ENCODE measurements at places on chromosomes 5 and 9. TPM values are rescaled to one million over a fixed set of nuclear protein-coding genes. Genes with fewer than 3 reads are reported as not detected.
A peak's percentile ranks its signal among the peaks of the same experiment; 100 is the strongest.

- DNase-seq: no peak
These were observed 602.2 kb downstream of the BNC2 start for GRCh38 chr9:16268067-16268881.

DNA sequence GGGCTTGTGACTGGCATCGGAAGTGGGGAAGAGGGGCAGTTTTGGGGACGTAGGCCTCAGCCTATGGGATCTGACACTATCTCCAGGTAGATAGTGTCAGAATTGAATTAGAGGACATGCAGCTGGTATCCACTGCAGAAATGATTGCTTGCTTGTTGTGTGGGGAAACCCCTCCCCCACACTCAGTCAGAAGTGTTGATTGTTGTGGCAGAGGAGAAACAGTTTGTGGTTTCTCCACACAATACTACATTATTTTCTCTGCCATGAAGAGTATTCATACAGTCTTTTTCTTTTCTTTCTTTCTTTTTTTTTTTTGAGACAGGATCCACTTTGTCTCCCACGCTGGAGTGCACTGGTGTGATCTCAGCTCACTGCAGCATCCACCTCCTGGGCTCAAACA is 113.9 kb downstream of the ARRDC3 start:
- no peak for DNase-seq

The NOXA1 gene
- total RNA-seq: 4.1 TPM

GRCh38 chr5:138527170-138527569 is 15.9 kb downstream of the ETF1 start:
- no peak for DNase-seq

GRCh38 chr9:4581035-4581760 is 80.9 kb upstream of the PLPP6 start:
- DNase-seq: no peak

- no peak for DNase-seq
These were observed 597.3 kb downstream of the PRELID2 start for GRCh38 chr5:145237843-145238242.

- no peak for DNase-seq
These were observed 23.7 kb upstream of the LOX start for GRCh38 chr5:122101636-122102285.

DNA sequence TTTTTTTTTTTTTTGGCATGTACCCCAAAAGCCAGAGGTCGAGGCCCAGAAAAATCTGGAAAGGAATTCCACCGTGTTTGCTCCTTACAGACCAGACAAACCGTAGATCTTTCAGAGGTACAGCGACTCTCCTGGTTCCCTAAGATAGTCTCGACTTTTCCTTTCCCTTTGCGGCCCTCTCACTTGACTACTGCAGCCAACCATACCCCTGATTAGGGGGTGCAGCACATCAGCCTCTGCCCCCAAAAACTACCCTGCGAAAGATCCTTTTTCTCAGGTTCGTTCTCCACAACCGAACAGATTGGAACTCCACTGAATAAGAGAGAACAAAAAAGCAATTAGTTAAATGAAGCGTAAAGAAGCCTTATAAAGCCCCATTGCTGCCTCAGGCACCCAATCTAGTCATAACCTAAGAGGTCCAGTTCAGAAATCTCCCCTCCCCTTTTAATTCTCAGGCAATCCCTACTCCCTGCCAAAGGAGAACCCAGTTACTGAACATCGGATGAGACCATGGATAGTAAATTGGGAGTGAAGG is 379 bp upstream of the TICAM2 start:
- DNase-seq: no peak

The HSPB3 gene
- total RNA-seq: not detected

- no peak for DNase-seq
These were observed 57.2 kb downstream of the MTRR start for GRCh38 chr5:7925961-7926695.

DNA sequence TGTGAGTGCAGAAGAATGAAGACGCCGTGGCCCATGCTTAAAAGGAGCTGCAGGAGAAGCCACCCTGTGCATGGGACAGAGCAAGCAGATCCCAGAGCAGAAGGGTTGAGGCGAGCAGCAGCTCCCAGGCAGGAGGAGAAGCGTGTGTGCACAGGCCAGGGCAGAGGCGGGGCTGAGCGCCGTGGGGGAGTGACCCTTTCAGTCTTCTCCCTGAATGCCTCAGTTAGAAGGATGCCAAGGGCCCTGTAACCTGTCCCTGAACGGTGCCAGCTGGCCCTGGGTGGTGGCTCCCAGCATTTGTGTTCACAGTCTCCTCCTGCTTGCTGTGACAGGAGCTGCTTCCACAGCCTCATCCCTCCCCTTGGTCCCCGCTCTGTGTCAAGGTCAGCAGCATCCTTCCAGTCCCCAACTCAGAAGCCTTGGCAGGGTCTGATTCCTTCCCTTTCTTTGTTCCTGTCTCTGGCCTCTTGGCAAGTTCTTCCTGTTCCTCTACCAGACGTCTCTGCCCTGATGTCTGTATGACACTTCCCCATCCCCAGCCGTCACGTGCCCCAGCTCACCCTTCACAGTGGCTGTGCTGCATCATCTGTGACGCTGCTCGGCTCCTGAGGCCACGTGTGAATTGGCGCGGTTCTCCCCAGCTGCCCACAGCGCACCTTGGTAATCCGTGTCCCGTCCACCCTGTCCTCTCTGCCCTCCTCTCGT is 5.2 kb downstream of the EXOC3 start:
- peak; percentile 79 for DNase-seq

GRCh38 chr9:137255448-137256114 is 454 bp downstream of the NELFB start:
- peak; percentile 86 for DNase-seq

DNA sequence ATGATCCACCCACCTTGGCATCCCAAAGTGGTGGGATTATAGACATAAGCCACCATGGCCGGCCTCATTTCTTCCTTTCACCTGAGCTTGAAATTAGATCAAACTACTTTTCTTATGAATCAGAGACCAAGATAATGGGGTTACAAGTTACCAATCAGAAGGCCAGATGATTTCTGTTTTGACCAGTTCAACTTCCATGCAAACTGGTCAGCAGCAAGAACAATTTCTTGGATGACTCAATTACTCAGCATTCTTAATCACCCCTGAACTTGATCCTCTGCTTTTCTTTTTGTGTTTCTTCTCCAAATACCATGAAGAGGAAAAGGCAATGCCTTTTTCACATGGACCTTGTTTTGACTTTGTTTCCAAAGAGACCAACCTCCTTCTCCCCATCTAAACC is 10.0 kb upstream of the PLIN2 start:
- no peak for DNase-seq

The GRM6 gene
- not detected for total RNA-seq

DNA sequence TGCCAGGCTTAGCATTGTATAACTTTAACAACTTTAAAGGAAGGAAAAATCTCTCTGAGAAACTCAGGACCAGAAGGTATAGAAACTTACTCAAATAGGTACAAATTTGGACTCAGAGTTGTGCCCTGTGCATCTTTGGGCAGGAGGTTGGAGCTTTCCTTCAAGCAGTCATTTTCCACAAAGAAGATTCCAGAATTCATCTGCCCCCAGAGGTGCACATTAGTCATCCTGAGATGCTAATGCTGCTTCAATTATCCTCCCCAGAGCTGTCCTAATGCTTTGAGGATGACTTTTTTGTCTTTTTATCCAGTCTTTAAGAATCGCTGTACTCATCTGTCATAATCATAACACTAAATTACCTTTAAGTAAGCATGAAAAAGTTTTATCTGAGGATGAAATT is 243.0 kb upstream of the WWC1 start:
- no peak for DNase-seq

- DNase-seq: no peak
These were observed 15.2 kb upstream of the UBQLN1 start for GRCh38 chr9:83722726-83723495.

- no peak for DNase-seq
These were observed 24.3 kb upstream of the RPS14 start for GRCh38 chr5:150473673-150474358.

DNA sequence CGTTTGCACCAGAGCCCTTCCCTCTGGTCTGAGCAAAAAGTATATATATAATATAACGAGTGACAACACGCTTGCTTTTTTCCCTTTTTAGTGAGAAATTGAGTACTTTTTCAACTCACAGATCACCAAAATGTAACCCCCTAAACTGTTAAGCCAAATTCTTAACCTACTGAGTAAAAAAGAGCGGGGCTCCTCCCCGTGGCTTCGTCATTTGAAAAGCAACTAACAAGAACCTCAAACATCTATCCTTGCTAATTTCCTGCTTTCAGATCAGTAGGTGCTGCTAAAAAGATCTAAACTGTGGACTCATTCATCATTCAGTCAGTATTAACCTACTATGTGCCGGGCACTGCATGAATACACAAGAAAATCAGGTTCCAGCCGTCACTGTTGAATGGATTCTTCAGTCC is 1.0 kb upstream of the PTBP3 start:
- no peak for DNase-seq

The KCNV2 gene
- total RNA-seq: not detected

The PCDHB15 gene
- 8.7 TPM for total RNA-seq

DNA sequence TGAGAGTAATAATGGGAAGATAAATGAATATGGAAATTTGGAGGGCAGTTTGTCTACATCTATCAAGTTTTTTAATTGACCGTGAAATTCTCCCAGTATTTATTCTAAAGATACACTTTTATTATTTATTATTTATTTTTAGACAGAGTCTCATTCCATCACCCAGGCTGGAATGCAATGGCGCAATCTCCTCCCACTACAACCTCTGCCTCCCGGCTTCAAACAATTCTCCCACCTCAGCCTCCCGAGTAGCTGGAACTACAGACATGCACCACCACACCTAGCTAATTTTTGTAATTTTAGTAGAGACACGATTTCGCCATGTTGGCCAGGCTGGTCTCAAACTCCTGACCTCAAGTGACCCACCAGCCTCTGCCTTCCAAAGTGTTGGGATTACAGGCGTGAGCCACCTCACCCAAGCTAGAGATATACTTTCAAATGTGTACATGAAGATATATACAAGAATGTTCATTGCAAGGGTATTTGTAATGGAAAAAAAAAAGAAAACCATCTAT is 97.7 kb upstream of the SLC12A2 start:
- no peak for DNase-seq

The MAP1B gene
- 382 TPM for total RNA-seq

The TCF7 gene
- total RNA-seq: 4.4 TPM

The BTNL8 gene
- total RNA-seq: 0.29 TPM

DNA sequence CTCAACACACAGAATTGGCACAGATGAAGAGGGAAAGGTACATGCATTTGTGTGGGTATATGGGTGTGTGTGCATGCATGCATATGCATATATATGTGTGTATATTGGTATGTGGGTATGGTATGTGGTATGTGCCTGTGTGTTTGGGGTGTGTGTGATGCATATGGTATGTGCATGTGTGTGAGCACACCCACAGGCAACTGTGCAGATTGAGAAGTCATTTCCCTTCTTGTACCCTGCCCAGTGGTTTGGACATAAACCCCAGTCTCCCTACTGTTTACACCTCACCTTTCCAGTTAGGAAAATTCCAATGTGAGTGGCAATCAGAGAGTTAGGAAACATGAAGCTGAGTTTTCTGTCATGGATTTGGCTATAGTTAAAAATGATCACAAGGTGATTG is 178.0 kb downstream of the NXNL2 start:
- DNase-seq: no peak

- no peak for DNase-seq
These were observed 471.5 kb downstream of the ZNF608 start for GRCh38 chr5:124274949-124275348.

The FLT4 gene
- total RNA-seq: 22.1 TPM

GRCh38 chr9:7606591-7606990 is 193.0 kb downstream of the DMAC1 start:
- no peak for DNase-seq

- peak; percentile 98 for DNase-seq
These were observed 46.3 kb upstream of the GGTA1 start for GRCh38 chr9:121545875-121546423.

The TMOD1 gene
- total RNA-seq: 56.6 TPM

GRCh38 chr5:140165101-140165922 is 9.7 kb upstream of the CYSTM1 start:
- peak; percentile 32 for DNase-seq

The WWC1 gene
- 0.36 TPM for total RNA-seq

DNA sequence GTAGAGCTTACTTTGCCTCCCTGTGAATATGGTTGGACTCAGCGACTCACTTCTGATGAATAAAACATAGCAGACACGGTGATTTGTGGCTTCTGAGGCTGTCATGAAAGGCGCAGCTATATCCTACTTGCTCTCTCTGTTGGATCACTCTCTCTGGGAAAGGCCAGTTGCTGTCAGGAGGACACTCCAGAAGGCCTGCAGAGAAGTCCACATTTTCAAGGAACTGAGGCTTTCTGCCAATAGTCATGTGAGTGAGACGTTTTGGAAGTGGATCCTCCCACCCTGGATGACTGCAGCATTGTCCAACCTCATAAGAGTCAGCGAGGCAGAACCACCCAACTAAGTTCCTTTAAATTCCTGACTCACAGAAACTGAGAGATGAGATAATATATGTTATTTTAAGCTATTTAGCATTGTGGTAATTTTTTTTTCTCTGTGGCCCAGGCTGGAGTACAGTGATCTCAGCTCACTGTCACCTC is 156.0 kb upstream of the MAST4 start:
- DNase-seq: no peak

The MYO10 gene
- 17.6 TPM for total RNA-seq

GRCh38 chr5:68215898-68216244 is 315 bp downstream of the PIK3R1 start:
- no peak for DNase-seq

The FOXD1 gene
- total RNA-seq: 15.2 TPM

The TRIM41 gene
- 21.4 TPM for total RNA-seq

- DNase-seq: no peak
These were observed 46.8 kb downstream of the CYSTM1 start for GRCh38 chr5:140221697-140222223.

GRCh38 chr9:1837453-1838084 is 177.6 kb upstream of the SMARCA2 start:
- DNase-seq: no peak

GRCh38 chr5:59835800-59836199 is 57.7 kb downstream of the PDE4D start:
- no peak for DNase-seq
